ENCODE measurements at places on chromosomes 3 and 15.

DNA sequence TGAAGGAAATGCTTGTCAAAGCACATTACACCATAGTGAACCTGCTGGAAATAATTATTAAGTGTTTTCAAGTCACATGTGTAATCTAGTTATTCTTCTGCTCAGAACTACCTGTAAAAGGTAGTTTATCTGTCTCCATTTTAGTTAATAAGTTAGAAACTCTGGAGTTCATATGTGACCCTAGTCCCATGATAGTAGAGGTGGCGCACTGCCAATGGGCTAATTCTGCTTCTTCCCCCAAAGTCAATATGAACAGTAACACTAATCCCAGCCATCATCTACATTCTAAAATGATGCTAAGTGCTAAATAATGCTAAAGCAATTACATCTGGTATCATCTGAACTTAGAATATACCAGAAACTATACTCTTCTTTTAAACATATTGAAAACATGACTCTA, 361.0 kb upstream of the NECTIN3 start:
- no peak for DNase-seq

- DNase-seq = no peak
Measured at GRCh38 chr3:72487946-72488737, 360.1 kb downstream of the SHQ1 start.

DNA sequence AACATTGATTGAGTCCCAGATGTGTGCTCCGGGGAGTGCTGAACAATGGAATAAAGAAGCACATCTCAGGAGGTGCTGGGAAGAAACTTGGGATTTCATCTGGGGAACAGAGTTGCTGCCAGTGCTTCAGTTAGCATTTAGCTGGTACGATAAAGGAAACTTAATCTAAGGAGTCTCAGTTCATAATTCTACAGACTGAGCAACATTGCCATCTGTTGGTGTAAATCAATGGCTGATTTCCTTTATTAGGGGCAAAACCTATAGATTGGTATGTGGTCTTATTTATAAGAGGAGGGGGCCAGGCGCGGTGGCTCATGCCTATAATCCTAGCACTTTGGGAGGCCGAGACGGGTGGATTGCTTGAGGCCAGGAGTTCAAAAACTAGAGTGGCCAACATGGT, 8.9 kb downstream of the MKRN2OS start:
- no peak for DNase-seq

GRCh38 chr3:45171283-45171682, 25.1 kb upstream of the CDCP1 start:
- DNase-seq = no peak

DNA sequence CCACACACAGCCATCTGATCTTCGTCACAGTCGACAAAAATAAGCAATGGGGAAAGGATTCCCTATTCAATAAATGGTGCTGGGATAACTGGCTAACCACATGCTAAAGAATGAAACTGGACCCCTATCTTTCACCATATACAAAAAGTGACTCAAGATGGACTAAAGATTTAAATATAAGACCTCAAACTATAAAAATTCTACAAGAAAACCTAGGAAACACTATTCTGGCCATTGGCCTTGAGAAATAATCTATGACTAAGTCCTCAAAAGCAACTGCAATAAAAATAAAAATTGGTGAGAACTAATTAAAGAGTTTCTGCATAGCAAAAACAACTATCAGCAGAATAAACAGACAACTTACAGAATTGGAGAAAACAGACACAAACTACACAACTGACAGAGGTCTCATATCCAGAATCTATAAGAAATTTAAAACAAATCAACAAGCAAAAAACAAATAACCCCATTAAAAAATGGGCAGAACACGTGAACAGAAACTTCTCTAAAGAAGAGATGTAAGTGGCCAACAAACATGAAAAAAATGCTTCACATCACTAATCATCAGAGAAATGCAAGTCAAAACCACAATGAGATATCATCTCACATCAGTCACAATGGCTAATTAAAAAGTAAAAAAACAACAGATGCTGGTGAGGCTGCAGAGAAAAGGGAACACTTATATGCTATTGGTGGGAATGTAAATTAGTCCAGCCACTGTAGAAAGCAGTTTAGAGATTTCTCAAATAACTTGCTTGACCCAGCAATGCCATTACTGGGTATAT, 104.0 kb downstream of the NR1I2 start:
- no peak for DNase-seq

GRCh38 chr15:39594446-39595337, 13.8 kb downstream of the THBS1 start:
- no peak for DNase-seq

GRCh38 chr3:134338516-134339261, 35.6 kb downstream of the AMOTL2 start:
- DNase-seq = no peak

GRCh38 chr15:75727851-75728715, 15.4 kb upstream of the CSPG4 start:
- peak; percentile 13 for DNase-seq

DNA sequence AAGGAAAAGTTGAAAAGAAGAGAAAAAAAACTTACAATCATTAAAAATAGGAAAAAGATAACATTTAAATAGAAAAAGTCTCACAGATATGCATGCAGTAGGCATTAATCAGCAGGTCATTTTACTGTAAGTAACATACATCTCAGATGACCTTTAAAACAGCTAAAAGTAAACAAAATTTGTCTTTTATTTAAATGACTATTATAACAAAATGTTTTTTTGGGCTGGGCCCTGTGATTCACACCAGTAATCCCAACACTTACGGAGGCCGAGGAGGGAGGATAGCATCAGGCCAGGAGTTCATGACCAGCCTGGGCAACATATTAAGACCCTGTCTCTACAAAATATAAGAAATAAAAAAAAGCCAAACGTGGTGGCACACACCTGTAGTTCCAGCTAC, 14.7 kb downstream of the IQGAP1 start:
- no peak for DNase-seq

DNA sequence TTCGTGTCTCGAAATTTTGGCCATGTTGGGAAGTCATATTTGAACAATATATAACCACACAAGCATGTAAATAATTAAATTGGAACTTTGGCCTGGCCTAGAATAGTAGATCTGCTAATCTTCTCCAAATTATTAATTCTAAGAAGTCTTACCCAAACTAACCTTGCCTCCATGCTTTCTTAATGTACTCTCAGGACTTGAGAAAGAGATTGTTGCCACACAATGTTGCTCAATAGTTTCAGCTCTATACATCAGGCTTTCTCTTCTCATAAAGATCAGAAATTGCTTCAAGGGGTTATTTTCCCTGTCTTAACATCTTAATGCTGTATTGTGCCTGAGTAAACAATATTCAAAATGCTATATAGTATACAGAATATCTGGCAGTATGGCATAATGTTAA, 202.7 kb upstream of the LRIG1 start:
- no peak for DNase-seq

DNA sequence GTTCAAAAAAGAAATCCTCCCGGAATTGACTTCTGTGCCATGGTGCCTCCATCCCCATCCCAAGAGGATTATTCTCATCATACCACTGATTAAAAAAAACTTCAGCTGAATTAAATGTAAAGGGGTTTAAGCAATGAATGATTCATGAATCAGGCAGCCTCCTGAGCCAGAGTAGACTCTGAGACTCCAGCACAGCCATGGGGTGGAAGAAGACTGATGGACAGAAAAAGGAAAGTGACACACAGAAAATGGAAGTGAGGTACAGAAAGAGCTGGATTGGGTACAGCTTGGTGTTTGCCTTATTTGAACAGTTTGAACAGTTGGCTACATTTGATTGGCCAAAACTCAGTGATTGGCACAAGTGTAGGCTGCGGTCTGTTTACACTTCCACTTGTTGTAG, 224.8 kb upstream of the ATP10A start:
- DNase-seq = no peak

- no peak for DNase-seq
Measured at GRCh38 chr3:48240000-48240963, 622 bp upstream of the ZNF589 start.

DNA sequence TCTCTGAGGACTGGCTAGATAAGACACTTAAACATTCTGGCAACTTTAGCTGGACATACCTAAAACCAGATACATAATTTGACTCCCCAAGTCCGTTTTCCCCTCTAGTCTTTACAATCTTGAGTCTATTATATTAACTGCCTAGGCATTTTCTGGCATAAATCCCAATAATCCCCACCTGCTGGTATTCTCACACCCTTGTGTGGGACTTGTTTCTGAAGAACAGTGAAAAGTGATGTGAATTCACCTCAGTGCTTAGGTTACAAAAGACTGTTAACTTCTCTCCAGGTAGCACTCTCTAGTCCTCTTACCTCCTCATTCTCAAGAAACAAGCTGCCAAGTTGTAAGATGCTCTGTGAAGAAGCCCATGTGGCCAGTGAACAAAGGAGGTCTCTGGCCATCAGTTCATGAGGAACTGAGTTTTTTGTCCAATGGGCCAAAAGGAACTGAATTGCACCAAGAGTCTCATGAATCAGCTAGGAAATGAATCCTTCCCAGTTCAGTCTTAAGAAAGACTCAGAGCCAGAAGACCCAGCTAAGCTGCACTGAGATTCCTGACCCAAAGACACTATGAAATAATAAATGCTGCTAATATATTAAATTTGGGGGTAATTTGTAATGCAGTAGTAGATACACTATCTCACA, 4.1 kb downstream of the OSBPL11 start:
- no peak for DNase-seq

- no peak for DNase-seq
Measured at GRCh38 chr3:152959307-152959706, 124.4 kb downstream of the P2RY1 start.

DNA sequence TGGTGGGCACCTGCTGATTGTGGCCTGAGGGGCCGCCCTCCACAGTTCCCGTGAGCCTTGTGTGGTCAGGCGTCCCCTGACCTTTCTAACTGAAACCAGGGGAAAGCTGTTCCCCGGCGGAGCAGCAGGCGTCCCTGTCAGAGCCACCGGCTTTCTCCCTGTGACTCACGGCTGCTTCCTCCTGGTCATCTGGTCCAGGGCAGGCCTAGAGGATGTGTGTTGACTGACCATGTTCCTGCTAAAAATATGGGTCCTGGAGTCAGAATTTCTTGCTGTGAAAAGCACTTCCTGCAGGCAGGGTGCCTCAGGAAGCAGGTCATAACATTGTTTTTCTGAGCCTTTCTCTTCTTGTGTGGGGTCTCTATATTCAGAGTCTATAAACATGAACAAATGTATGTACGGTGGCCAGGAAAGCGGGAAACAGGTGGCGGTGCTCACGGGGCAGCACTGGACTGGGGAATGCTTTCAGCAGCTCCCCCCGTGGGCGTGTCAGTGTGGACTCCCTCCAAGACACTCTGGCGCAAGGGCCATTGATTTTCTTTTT, 38.4 kb upstream of the CGNL1 start:
- DNase-seq = no peak

GRCh38 chr3:54032598-54032997, 89.8 kb upstream of the CACNA2D3 start:
- DNase-seq = no peak

- DNase-seq = no peak
Measured at GRCh38 chr15:65884511-65884910, 15.2 kb downstream of the RAB11A start.

- no peak for DNase-seq
Measured at GRCh38 chr15:58401276-58401675, 30.5 kb upstream of the LIPC start.

DNA sequence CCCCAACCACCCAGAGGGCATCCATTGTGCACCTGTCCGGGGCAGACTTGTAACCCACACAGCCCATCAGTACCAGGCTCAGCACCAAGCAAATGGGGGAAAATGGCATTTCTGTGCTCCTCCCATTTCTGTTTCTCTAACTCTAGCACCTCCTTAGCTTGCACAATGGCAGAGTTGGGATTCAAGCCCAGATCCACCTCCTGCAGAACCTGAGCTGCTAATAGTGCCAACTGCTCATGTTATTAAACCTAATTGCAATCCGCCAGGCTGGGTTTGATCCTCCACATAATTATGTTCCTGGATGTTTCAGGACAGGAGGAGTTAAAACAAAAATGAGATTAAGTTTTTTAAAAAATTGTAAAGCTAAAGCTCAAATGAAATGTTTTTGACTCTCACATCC, 235.0 kb downstream of the OCA2 start:
- no peak for DNase-seq

- no peak for DNase-seq
Measured at GRCh38 chr3:51943451-51944391, 1.6 kb downstream of the PARP3 start.

DNA sequence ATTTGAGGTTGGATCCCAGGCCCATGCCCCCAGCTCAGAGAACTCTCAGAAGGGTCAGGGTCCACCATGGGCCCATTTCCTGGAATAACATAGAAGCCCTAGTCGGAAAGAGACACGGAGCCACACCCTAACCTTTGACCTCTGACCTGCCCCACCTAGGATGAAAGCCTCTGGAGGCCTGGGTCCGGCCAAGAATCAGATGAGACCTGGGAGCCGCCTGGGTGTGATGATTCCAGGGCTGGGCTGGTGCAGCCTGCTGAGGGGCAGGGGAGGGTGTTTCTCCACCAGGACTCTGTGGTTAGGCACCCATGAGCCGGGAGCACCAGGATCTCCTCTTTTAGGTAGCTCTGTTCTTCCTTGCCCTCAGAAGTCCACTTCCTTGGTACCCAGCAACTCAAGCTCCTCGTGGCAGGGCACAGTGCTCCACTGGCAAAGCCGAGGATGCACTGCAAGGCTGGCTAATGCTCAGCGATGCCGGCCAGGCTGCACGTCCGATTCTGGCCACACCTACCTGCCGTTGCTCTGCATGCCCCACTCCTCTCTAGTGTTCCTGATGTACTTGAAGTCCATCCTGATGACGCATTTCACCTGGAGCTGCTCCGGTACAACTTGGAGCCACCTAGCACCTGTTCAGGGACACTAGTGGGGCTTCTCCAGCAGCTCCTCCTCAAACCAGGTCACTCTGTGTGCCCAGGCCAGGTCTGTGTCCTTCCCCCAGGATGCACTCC, 57.4 kb downstream of the ZNF445 start:
- DNase-seq = no peak

DNA sequence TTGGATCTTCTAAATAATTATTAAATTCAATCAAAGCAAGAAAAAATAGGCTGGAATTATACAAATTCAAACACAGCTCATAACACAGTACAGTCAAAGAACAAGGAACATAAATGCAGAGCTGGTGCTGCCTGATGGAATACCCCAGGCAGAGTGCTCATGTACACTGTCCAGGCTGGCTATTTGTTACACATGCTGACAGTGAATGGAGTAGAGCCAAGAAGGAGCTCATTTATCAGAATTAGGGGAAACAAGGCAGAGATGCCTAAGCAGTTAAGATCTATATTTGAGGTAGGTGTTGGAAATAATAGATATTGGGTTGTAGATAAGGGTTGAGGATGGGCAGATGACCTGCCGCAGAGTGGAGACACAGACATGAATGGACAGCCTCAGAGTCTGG, 788.2 kb upstream of the ARPP21 start:
- DNase-seq = no peak

GRCh38 chr3:174336784-174337183, 522.4 kb upstream of the NAALADL2 start:
- no peak for DNase-seq

DNA sequence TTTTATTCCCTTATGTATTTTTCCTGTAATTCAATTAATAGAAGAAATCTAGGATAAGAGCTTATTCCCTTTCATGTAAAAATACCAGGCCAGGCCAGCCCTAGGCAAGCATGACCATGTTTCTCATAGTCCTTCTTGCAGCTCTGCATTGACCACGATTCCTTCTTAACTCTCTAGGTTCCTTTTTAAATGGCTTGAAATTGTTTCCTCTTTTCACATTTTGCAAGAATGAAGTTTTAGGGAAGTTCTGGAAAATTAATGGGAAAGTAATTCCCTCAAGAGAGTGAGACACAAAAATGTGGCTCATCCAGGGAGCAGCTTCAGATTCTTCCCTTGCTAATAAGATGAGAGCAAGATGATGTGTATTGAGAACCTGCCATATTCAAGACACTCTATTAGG, 116.5 kb upstream of the FGF7 start:
- DNase-seq = no peak

Data from NCI-H774 (cell line).